Activated naive CD4-positive, alpha-beta T cell treated with Interleukin-2 at 50 U/mL for 16 hours (primary cell): ENCODE measurements at places on chromosomes 6 and 20.

DNA sequence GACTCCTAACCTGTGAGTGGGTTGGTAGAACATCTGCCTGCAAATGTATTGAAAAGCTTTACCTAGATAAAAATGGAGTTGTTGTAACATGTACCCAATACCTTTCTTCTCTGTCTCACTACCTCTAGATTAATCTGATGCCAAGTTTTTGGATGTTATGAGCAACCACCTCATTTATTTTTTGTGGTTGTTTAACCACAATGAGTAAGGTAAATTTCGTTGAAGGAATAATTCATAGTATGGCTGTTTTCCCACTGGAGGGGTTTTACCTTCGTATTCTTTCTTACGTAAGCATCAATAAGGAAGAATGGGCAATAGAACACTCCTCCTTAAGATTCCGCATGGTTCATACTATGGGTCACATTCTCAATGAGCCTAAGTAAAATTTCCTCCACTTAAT is 165.4 kb downstream of the CDH26 start:
- DNase-seq, result no peak

- no peak for DNase-seq
These were observed 7.0 kb downstream of the UBD start for GRCh38 chr6:29552512-29553051.

DNA sequence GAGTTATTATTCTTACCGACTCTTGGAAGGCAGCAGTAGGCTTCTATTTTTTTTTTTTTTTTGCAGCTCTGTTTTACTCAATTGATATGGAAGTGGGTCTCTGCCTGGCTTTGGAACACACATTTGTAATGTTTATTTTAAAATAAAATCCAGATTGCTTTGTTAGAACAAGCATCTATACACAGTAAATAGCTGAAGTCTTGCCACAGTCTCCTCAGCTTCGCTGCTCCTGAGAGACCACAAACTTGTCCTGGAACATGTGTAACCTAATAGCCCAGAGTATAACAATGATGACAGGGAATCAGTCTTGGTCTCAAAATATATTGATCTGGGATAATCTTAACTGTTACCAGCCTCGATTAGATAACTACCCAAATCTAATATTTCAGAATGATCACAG is 299.8 kb upstream of the NOX3 start:
- no peak for DNase-seq

DNA sequence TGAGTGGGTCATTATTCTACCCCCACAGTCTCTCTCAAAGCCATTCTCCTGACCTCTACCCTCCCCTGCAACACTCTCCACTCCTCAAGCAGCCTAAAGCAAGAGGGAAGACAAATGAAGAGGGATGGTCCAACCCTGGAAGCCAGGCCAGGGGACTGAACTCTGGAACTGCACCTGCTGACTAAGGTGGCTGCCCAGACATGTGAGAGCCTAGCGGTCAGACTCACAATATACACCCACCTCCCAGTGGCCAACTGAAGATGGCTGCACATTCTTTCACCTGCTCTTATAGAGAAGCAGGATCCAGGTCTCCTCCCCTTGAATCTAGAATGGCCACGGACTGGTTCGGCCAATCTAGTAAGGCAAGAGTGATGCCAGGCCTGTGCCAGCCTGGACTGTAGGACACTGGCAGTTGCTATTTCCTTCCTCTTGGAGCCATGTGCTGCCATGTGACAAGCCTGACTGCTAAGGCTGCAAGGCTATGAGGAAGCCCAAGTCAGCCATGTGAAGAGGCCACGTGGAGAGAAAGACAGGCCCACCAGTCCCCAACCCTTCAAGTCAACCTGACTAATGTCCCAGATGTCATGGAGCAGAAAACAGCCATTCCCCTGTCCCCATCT is 31.8 kb downstream of the ACSS1 start:
- no peak for DNase-seq

GRCh38 chr6:142942805-142943227 is 2.2 kb downstream of the HIVEP2 start:
- DNase-seq, result no peak

- DNase-seq, result no peak
These were observed 198.3 kb downstream of the ZNF217 start for GRCh38 chr20:53395188-53395923.

DNA sequence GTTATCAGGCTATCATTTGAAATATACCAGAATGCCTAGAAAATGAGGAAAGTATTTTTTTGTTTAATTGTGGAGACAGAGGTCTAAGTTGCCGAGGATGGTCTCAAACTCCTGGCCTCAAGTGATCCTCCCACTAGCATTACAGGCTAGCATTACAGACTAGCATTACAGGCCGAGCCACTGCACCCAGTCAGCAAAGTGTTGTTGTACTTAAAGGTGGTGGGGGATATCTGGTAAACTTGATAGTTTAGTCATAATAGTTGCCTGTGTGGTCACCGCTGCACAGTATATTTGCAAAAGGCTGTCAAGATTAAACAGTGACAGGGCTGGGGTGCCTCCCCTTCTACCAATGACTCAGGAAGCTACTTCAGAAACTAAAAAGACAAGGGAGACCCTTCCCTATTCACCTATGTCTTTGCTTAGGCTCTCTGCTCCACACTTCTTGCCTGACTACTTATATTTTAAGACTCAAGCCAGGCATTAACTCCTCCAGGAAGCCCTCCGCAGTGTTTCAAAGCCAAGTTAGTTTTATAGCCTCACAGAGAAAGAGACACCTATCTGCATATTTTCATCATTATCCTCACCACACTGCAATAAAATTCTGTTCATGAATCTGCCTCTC is 3.1 kb upstream of the AKIRIN2 start:
- DNase-seq, result peak; percentile 50

GRCh38 chr20:77231-77630 is 10.2 kb upstream of the DEFB125 start:
- no peak for DNase-seq

GRCh38 chr20:25592135-25592852 is 7.0 kb upstream of the NINL start:
- no peak for DNase-seq

GRCh38 chr6:16473184-16473907 is 235.0 kb downstream of the GMPR start:
- DNase-seq, result peak; percentile 29

DNA sequence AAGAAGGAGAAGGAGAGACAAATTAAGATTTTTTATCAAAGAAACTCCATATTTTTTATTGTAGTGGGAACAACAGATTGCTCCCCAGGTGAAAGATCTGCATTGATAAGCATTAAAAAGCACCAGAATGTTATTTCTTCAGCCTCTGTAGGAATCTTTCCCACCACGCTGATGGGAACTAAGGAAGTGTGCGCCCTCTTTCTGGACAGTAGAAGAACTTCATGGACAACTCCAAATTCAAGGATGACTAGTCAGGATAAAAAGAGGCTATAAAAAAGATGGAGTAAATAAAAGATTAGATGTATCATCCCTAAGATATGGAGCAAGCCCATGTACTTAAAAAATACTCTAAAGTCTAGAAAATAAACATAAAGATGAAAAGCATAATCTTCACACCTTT is 45.8 kb upstream of the PAK5 start:
- no peak for DNase-seq

DNA sequence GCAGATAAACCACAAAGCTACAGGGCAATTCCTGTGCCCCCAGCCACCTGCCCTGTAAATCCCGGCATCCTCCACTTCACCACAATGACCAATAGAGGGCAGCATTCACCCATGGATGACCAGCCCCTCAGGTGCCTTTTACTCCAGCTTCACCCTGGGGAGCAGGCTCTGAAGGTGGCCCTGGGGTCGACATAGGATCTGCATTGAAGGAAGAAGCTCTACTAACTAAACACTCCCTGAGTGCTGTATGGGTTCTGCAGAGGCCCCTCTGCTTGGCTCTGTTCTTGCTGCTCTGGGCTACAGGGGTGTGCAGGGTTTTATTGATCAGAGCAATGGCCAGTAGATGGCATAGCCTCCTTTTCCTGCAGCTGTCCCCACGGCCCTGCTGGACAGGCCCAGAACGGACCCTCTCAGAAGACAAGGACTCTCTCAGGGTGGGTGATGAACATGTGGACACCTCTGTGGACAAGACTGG is 20.3 kb downstream of the CST4 start:
- peak; percentile 22 for DNase-seq

GRCh38 chr6:66717801-66718200 is 1010.8 kb upstream of the EYS start:
- no peak for DNase-seq

GRCh38 chr6:53287336-53288225 is 61.2 kb downstream of the ELOVL5 start:
- no peak for DNase-seq

- DNase-seq, result peak; percentile 53
These were observed 55.3 kb upstream of the FAM83D start for GRCh38 chr20:38870733-38871559.

- no peak for DNase-seq
These were observed 3.6 kb downstream of the PSMA7 start for GRCh38 chr20:62139636-62140035.

DNA sequence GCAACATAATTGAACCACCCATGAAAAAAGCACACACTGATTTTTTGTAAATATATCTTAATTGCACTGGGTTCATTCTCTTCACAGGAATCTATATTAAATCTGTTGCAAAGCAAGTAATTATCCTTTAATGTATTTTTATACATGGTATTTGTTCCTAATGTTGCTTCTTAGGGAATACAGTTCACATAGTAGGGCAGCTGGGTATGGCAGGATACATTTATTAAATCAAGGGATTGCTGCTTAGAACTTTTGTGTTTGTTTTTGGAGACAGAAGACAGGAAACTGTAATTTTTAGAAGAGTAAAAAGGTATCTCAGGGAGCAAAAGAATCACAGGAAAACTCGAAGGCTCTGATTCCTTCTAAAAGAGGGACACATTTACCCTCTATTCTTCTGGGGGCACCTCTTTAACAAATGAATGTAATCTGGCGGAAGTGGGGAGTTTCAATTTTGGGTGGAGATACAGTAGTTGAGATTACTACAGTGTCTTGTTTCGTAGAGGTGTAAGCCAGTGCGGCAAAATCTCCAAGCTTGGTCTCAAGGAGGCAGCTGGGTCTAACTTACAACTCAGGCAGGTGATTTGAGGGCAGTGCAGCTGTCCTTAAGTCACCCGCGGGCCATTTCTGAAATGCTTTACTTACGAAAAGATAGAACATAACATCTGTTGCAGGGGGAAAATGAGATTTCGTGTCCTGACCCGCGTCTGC is 812 bp upstream of the SMIM13 start:
- no peak for DNase-seq

DNA sequence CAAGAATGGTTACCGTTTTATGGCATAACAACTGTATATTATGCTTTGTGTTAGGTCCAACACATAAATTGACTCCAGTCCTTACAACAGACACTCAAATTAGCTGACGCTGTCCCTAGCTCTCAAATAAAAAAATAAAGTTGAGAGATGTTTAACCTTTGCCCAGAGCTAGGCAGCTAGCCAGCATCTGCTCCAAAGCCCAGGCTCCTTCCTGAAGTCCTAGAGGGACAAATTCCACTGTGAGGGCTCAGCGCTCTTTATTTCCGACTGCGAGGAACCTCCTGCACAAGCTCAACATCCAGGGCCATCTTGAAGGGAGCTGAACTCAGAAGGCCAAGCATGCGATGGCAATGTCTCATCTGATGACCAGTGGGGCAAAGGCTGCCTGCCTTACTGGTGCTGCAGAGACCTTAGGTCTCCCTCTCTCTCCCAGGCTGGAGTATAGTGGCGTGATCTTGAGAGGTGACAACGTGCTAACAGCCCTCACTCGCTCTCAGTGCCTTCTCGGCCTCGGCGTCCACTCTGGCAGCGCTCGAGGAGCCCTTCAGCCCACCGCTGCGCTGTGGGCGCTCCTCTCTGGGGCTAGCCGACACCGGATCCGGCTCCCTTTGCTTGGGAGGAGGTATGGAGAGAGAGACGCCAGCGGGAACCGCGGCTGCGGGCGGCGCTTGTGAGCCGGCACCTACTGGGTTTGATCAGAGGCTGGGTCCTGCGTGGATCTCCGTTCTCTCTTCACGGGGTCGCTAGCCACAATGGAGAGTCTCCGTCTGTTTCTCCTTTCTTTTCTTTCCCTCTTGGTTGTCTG is 24.7 kb upstream of the GFOD1 start:
- no peak for DNase-seq

- DNase-seq, result peak; percentile 53
These were observed 177.2 kb upstream of the TAB2 start for GRCh38 chr6:149140137-149140909.

- no peak for DNase-seq
These were observed 22.0 kb upstream of the PRDM1 start for GRCh38 chr6:106064142-106064541.

- DNase-seq, result no peak
These were observed 404.1 kb downstream of the TAF4 start for GRCh38 chr20:61661583-61661982.

DNA sequence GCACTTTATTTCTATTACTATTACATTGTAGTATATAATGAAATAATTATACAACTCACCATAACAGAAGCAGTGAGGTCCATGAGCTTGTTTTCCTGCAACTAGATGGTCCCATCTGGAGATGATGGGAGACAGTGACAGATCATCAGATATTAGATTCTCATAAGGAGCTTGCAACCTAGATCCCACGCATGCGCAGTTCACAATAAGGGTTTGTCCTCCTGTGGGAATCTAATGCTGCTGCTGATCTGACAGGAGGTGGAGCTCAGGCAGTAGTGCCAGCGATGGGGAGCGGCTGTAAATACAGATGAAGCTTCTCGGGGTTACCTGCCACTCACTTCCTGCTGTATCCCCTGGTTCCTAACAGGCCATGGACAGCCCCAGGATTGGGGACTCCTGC is 139.5 kb upstream of the TCF21 start:
- DNase-seq, result no peak

DNA sequence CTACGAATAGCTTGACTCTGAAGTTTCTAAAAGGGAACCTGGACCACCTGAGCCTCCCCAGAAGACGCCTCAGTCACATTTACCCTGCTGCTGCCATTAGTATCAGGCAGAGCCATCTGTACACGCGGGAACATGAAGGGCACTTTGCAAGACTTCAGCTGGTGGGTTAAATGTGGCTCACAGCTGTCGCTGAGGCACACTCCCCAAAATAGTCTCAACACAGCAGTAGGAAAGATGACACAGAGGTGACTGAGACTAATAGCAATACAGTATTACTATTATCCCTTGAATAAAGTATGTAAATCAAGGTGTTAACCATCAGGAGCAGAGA is 29.0 kb downstream of the PSMB1 start:
- no peak for DNase-seq
